ENCODE measurements at places on chromosomes 5 and 9.

DNA sequence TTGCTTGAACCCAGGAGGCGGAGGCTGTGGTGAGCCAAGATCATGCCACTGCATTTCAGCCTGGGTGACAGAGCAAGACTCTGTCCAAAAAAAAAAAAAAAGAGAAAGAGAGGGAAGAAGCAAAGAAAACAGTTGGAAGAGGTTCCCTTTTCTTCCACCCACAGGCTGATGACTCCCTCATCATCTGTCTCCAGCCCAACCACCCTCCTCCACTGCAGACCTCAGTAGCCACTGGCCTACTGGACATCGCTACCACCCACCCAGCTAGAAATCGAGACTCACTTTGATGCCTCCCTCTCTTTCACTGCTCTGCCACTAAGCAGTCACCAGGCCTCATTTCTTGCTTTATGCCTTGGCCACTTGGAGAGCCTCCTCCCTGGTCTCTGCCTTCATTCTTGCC is 71.2 kb downstream of the NIPSNAP3B start:
- DNase-seq: no peak

DNA sequence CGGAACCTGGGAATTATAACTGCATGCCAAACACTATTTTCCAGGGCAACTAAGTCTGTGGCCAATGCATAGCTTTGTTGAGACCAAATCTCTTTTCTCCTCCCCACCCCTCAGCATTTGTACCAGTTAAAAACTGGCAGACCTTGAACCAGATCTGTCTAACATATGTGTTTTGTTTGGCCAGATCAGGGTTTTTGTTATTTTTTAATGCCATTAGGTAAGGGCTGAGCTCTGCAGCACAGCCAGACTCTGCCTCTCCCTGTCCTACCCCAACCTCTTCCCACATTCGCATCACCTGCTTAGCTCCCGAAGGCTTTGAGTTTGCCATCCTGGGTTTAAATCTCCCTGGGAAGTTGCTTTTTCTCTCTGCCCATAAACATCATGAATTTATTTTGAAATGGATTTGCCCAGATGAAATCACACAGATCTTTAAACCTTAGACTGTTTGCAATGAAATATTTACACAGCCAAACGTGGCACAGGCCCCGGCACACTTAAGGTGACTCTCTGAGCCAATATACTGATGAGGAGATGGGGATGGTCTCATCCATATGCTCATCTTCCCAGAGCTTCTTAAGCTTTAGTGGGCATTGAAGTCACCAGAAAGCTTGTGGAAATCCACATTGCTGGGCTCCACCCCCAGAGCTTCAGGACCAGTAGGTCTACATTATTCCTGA is 54.0 kb upstream of the ALDH1B1 start:
- no peak for DNase-seq

GRCh38 chr9:35423499-35423898 is 66.4 kb upstream of the RUSC2 start:
- DNase-seq: peak; percentile 7

DNA sequence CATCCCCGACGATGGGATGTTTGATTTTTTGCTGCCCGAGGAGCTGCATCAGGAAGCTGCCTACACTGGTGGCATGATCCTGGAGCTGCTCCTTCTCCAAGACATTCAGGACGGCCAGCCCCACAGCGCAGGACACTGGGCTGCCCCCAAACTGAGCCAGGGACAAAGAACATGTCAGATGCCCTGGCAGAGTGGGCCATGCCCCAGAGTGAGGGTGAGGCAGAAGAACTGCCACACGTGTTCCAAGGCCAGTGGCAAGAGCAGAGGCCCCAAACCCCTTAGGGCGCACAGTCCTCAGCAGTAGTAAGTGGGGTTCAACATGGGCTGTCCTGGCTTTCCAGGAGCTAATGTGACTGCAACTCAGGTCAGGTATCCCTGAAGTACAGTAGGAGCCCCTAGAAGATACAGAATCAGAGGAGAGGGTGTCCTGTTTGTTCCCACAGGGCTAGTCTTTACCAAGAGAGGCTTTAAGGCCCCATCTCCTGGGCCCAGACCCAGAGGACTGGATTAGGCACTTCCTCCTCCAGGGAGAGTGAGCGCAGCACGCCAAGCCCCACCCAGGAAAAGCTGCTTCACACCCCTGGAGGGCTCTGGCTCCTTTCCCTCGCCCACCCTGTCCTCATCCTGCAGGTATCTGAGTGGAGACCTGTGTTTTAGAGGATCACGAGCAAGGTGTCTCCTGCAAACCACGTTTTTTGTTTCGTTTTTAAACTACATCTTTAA is 11.1 kb downstream of the HNRNPAB start:
- no peak for DNase-seq

GRCh38 chr5:35094948-35095347 is 47.2 kb upstream of the AGXT2 start:
- no peak for DNase-seq

DNA sequence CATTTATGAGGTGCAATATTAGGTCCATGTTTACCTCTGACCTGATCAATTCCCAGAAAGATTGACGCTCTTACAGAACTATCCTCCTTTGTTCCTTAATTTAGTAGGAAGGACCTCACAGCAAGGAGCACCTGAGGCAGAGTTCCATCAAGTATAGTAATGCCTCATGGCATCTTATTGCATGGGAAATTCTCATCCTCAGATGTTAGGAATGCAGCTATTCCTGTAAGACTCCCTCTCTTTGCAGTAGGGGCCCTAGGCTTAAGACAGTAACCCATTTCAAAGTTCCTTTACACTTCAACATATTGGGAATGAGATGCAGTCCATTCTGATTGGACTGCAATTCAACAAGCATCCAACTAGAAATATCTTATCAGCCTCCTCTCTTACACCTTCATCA is 69.8 kb downstream of the SLCO4C1 start:
- DNase-seq: no peak

DNA sequence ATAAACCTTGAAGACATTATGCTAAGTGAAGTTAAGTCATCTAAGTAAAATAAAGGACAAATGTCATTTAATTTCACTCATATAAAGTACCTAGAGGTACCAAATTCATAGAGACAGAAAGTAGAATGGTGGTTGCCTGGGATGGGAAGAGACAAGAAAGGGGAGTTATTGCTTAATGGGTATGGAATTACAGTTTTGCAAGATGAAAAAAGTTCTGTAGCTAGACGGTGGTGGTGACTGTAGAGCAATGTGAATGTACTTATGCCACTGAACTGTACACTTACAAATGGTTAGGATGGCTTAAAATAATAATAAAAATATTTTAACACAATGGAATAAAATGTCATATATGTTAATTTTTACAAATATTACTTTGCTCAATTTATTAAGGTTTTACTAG is 128.0 kb downstream of the MPDZ start:
- no peak for DNase-seq

DNA sequence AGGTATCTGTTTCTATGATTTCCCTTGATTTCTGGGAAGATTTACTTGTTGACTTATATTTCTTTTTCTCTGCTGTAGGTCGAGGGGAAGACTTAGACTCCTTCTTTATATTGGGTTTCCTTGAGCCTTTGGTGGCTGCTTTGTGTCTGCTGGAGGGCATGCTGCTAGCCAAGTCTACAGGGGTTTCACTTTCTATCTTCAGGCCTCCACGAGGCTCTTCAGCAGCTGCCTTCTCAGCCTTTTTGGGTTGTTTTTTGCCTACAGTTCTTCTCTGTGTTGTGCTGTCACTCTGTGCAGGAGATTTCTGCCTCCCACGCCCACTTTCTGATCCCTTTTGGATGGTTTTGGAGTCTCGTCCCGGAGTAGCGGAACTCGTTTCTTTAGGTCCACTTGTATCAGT is 23.2 kb downstream of the LEAP2 start:
- DNase-seq: no peak

- peak; percentile 13 for DNase-seq
Measured at GRCh38 chr9:125631391-125632085, 75.5 kb downstream of the MAPKAP1 start.

DNA sequence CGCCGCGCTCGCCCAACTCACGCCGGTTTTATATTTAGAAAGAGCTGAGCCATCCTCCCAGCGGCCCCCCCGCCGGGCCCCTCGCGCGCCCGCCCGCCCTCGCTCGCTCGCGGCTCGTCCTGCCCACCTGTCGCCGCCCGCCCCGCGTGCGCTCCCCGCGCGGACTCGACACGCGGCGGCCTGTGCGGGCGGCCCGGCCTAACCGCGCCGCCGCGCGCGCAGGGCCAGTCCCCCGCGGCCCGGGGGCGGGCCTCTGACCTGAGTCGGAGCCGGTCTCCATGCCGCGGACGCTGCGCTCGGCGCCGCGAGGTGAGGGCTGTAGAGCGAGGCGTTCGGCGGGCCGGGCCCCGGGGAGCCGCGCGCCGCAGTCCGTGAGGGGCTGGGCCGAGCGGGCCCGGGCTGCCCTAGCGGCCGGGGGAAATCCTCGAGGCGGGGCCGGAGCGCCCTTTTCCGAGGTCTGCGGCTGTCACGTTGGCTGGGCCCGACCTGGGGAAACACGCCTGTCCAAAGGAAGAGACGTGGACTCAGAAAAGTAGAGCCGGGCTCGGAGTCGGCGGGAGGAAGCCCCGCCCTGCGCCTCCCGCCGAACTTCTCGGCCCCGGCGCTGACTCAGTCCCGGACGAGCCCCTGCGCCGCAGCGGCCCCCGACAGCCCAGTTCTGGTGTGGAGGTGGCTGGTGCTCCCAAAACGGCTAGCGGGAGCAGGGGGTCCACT is at the start of gene ECPAS:
Gene ECPAS, minus strand, starts transcription at position 526 of the 714 bp plus-strand sequence. CDS start 11,465 bp downstream, outside the sequence.
- peak; percentile 71 for DNase-seq

- DNase-seq: peak; percentile 32
Measured at GRCh38 chr5:32471784-32472183, 27.2 kb upstream of the ZFR start.

DNA sequence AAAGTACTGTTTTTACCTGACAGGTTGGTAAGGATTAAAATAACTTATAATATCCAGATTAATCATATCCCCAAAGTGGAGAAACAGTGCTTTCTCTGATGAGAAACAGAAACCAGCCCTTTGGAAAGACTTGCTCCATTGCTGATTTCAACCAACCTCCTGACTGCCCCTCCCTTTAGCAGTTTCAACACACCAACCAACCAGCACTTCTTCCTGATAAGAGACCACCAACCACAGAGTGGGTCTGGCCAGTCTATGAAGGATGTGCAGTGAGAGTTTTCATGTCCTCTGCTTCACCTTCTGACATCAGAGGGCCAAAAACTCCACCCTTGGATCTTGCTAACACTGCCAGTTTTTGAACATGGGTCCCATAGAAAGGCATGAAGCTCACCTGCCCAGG is 28.1 kb downstream of the RIGI start:
- DNase-seq: no peak

DNA sequence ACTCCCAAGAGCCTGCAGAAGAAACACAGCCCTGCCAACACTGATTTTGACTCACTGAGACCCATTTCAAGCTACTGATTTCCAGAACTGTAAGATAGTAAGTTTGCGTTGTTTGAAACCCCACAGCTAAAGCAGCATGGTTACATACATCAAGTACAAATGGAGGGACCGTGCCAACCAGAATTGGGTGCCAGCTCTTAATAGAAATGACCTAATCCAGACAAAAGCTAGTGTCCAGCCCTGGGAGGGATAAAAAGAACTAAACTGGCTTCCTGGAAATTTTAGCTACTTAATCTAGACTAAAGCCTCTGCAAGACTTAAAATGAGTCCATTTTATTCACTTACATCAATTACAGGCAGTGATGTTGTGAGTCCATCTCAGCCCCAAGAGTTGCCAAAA is 122.6 kb downstream of the ADAMTS12 start:
- no peak for DNase-seq

- no peak for DNase-seq
Measured at GRCh38 chr9:114088571-114089170, 10.4 kb downstream of the KIF12 start.

DNA sequence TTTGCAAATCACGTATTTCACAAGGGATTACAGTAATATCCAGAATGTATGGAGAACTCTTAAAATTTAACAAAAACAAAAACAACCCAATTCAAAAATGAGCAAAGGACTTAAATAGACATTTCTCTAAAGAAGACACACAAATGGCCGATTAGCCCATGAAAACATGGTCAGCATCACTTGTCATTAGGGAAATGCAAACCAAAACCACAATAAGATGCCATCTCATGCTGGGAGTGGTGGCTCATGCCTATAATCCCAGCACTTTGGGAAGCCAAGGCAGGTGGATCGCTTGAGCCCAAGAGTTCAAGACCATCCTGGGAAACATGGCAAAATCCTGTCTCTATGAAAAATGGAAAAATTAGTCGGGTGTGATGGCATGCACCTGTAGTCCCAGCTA is 120.2 kb downstream of the SUSD1 start:
- no peak for DNase-seq

DNA sequence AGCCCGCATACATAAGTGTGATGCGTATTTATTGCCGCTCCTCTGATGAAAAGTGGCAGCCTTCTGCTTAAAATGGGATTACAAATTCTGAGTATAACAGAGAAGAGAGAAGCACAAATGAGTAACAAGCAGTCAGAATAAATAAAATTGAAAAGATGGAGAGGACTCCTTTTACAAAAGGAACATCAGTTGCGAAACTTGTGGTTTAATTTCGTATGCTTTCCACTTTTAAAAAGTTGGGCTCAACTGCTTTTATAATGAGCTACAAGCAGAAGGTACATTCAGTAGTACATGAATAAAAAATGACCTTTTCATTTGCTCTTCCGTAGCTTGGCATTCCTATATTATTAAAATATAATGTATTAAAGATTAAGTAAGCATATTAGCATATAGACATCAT is 320.0 kb downstream of the FBXL17 start:
- DNase-seq: no peak

DNA sequence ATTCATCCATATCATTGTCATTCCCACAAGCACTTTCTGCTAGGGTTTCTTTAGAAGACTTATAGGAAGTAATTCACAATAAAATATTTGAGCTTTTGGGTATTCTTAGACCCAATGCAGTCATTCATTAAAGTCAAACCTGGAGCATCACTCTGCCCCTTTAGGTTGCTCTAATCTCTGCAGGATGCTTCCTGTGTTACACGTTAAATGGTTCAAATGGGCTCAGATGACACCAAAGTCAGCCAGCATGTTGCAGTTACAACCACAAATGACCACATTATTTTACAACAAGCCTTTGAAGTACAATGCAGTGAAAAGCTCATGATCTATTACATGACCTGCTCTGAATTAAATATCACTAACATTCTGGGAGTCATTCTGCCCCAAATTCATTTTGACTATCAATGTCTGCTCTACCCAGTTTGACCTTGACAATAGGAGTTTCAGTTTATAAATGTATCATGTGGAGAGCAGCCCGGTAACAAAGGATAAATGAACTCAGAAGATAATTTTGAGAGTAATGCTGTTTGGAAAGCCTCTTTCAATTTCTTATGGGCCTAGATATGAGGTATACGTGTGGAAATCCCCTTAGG is 668.6 kb upstream of the DMAC1 start:
- DNase-seq: no peak

GRCh38 chr9:72991772-72992171 is 38.9 kb upstream of the ALDH1A1 start:
- no peak for DNase-seq

- DNase-seq: no peak
Measured at GRCh38 chr9:91835216-91835615, 114.8 kb downstream of the ROR2 start.

- DNase-seq: no peak
Measured at GRCh38 chr9:98226516-98226915, 28.9 kb downstream of the TBC1D2 start.

DNA sequence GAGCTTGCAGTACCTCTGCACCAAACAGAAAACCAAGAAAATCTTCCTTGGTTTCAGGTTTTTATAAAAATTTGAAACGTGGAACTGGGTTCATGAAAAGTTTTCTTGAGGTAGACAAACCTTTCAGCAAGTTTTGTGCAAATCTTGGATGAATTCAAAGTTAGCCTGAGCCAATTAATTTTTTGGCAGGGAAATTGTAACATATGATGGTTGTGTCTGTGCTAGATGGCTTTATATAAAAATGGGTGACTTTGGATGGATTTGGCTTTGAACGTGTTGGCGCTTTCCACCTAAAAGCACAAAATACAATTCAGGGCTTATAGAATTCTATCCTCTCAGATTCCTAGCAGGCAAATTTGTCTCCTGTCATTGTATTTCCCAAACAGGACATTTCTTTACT is 524.4 kb downstream of the CAAP1 start:
- no peak for DNase-seq
